Thymus (tissue), 14 donors: ENCODE measurements at places on chromosomes 7 and 10. TPM values are rescaled to one million over a fixed set of nuclear protein-coding genes. Genes with fewer than 3 reads are reported as not detected.

DNA sequence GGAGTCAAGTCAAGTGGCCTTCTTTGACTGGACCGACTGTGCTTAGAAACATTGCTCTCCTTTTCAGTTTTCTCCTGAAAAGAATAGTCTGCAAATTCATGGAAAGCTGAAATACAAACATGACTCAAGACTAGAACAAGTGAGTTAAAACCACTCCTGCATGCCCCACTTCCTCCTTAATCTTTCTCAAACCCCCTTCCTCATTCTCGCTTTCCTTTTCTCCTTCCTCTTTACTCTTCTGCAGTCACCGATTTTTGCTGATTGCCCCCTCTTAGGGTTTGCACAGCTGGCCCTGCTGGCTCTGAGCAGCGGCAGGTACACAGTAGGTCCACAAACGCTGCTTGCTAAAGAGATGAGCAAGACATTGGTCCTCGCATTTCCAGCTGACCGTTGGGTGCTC, 34.8 kb upstream of the MKI67 start:
- H3K4me1 ChIP-seq: peaks cover 5% of the 10 kb centered on the region
- no peak overlapping the region for H3K4me3 ChIP-seq
- no peaks in the 10 kb centered on the region for H3K36me3 ChIP-seq
- no peak overlapping the region for H3K27ac ChIP-seq
- no peak for DNase-seq

DNA sequence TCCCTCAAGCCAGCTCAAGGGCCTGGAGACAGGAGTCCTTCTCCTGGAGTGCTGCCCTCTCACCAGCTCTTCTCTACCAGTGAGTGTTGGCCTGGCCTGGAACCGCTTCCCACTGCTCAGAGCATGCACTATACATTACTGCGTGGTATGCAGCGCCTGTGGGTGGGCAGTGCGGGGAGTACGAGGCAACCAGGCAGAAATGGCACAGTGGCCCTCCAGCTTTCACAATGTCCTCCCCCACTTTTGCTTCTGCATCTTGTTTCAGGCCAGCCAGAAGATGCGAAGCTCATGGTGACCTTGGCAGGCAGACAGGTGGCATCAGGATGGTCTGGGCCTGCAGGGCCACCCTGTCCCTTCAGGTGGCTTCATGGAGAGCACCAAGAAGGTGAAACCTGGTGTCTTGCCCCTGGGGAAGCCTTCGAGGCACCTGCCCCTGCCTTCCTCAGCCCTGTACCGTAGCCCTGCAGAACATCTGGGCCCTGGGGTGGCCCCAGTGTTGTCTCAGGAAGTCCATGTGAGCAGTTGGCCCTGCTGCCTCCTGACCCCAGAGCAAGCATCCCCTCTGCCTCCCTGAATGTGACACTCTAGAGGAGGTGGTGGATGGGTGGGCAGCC, 35.8 kb downstream of the RASGEF1A start:
- no peak for DNase-seq
- peaks cover 25% of the 10 kb centered on the region for H3K4me1 ChIP-seq
- H3K27ac ChIP-seq: peak overlapping the region; percentile 62
- H3K36me3 ChIP-seq: no peaks in the 10 kb centered on the region
- no peak overlapping the region for H3K4me3 ChIP-seq

DNA sequence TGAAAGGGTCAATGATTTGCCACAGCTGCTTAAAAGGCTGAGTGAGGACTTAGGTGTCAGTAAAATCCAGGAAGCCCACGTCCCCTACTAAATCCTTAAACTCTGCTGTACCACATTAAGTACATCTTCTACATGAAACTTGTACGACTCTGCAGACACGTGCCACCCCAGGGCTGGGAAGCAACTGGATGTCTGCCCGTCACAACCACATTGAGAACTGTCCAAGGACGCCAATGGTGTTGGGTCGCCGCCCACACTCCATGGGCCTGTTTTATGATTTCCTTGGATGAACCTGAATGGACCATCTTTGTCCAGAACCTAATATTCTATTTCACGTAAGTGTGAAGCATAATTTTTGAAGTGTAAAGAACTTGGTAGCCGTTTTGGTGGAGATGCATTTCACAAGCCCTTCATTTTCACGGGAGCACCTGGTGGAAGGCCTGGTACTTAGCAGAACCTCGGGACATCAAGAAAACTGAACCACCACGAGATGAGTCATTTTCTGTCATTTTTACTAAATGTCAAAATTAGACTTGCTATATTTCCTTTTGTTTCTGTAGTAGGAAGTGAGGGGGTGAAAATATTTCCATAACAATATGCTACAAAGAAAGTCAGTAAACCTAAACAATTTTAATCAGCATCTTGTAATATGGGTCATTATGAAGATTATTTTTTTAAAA, 134.9 kb downstream of the SFMBT2 start:
- H3K4me3 ChIP-seq: no peak overlapping the region
- no peak overlapping the region for H3K27ac ChIP-seq
- H3K27me3 ChIP-seq: no peaks in the 10 kb centered on the region
- no peaks in the 10 kb centered on the region for H3K4me1 ChIP-seq
- no peaks in the 10 kb centered on the region for H3K36me3 ChIP-seq

DNA sequence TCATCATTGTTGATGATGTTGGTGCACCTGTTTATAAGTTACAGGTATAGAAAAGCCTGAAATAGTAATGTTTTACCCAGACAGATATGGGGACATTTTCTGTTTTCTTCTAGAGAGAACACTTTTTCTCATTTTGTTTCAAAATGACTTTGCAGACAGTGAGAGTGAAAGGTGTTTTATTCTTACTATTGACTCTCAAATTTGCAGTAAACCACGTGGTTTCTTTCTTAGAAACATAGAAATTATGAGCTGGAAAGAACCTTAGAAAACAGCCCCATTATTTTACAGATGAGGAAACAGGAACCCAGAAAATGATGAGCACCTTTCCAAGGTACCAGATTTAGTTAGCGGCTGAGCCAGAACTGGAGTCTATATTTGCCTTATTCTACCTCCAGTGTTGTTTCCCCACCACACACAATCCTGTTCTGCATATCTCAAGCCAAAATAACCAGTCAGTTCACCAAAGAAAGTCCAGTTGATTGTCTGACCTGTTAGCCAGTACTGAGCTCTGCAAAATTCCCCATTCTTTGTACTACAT, 138.9 kb upstream of the AHR start:
- no peaks in the 10 kb centered on the region for H3K27me3 ChIP-seq
- no peak overlapping the region for H3K27ac ChIP-seq
- no peaks in the 10 kb centered on the region for H3K4me1 ChIP-seq
- no peak overlapping the region for H3K4me3 ChIP-seq
- no peaks in the 10 kb centered on the region for H3K36me3 ChIP-seq

DNA sequence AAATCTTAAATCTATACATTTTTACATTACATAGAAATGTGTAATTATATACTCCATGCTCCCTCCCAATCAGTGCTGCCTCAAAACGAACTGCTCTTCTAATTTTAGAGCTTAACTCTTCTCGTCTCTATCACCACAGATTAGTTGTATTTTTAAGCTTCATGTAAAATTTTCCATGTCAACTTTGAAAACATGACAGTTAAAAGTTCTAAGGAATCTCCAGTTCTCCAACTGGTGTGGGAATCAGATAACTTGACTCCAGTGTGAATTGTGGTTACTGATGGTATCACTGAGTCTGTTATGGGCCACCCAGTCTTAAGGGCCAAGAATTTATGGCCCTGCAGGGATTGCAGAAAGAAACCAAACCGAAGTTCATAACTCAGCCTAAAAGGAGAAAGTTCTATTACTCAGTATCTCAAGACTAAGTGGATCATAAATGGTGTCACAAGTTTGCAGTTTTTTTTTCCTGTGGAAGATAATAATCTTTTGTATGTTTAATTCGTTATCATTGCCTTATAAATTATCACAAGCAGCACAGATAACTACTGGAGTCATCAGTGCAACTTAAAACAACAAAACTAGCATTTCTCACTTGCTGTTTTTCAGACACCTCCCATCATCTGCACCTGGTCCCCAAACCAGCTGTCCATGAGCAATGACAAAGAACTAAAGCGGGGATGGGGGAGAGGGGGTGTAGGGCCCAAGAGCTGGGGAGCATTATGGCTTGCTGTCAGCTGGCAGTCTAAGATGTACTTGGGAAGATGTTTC, 31.5 kb upstream of the KMT2E start:
- peak overlapping the region; percentile 98 for H3K27ac ChIP-seq
- no peaks in the 10 kb centered on the region for H3K27me3 ChIP-seq
- peaks cover 2% of the 10 kb centered on the region for H3K36me3 ChIP-seq
- peak overlapping the region; percentile 72 for H3K4me3 ChIP-seq

- H3K36me3 ChIP-seq: peaks cover 16% of the 10 kb centered on the region
- peaks cover 3% of the 10 kb centered on the region for H3K4me1 ChIP-seq
- DNase-seq: no peak
- no peaks in the 10 kb centered on the region for H3K27me3 ChIP-seq
- no peak overlapping the region for H3K27ac ChIP-seq
Observed at GRCh38 chr10:13627459-13628310, 40.9 kb downstream of the PRPF18 start.

DNA sequence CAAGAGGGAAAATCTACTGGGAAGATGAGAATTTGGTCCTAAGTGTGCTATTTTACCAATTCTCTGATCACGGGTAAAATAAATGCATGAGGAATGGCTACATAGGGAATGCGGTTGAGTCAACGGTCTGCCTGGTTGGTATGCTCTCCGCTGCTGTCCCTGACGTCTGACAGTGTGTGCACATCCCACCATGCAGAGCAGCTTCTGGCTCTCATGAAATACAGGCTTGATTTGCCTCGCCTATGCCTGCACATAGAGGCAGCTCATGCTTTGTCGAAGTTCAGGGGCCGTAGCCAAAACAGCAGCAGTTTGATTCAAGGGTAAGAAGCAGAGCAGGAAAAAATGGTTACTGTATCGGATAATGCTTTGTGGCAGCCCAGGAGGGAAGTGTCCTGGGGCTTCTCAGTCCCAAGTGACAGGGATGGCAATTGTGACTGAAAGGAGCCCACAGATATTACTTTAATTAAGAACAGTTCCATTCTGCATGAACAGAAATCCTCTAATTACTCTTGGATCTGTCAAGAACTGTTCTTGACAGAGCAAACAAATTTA, 268.4 kb upstream of the SLC26A5 start:
- DNase-seq: no peak
- no peaks in the 10 kb centered on the region for H3K4me1 ChIP-seq
- H3K4me3 ChIP-seq: no peak overlapping the region
- H3K27me3 ChIP-seq: no peaks in the 10 kb centered on the region

DNA sequence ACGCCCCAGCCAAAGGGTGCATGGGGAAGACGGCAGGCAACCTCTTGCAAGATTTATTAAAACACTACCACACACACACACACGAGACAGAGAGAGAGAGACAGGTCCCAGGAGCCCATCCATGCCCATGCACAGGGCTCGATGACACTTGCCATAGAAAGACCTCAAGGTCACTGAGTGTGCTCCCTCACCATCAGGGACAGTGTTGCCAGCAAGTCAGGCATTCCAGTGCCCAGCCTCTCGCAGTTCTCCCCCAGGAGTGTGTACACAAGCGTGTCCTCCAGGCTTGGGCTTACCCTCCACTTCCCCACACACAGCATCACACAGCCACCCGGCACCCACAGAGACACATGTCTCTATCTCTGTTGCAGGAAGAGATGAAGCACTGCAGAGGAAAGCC, 46.8 kb upstream of the SLF2 start:
- H3K36me3 ChIP-seq: no peaks in the 10 kb centered on the region
- DNase-seq: no peak
- peaks cover 82% of the 10 kb centered on the region for H3K27me3 ChIP-seq
- H3K4me3 ChIP-seq: no peak overlapping the region

GRCh38 chr10:22816298-22816653, 101.9 kb upstream of the PIP4K2A start:
- DNase-seq: no peak
- H3K27me3 ChIP-seq: no peaks in the 10 kb centered on the region
- H3K4me3 ChIP-seq: no peak overlapping the region
- H3K36me3 ChIP-seq: no peaks in the 10 kb centered on the region

DNA sequence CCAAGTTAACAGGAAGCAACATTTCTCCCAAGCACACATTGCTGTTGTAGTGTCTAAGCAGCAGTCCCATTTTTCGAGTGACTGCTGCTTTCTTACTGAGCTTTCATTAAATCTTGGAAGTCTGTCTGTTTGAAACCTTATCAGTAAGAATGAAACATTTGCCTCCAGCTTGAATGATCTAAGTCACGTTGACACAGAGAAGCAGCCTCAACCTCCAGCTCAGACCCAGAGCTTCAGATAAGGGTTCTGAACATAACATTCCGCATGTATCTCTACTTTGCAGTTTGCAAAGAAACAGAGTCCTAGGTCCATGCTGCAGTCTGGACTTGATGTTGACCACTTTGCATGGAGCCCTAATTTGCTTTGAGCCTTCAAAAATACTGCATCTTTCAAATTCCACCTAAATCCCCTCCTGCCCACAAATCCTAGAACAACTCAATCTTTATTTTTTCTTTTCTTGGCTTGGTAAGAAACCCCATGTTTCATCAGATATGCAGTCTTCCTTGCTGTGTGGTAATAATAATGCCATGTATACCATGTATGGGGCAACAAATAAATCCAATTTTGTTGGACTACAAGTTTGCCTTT, 698.7 kb upstream of the IGFBP3 start:
- no peaks in the 10 kb centered on the region for H3K36me3 ChIP-seq
- no peaks in the 10 kb centered on the region for H3K27me3 ChIP-seq
- DNase-seq: no peak
- no peak overlapping the region for H3K27ac ChIP-seq

DNA sequence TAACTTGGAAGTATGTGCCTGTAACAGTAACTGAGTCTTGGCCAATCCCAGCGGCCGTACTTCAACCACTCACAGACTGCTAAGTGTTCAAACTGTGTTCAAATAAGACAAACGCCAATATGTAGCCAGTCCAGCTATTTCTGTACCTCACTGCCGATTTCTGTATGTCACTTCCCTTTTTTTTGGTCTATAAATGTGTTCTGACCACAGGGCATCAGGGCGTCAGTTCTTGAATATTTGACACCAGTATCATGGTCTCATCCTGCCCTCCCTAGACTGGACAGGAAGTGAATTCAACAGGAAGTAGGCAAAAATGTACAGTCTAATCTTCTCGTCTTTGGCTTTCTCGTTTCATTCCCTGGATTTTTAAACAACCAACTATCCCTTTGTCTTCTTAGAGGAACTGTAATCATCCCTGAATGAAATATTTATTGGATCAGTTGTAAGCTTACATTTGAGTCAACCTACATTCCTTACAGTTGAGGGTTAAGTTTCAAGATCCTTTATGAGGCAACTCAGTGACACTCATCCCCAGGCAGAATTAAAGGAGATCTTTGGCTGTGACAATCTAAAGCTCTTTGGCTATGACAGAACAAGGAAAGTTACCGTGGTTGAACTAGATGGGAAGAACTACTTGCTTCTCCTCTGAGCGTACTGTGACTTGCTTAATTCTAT, 232.7 kb downstream of the NSUN6 start:
- no peak overlapping the region for H3K4me3 ChIP-seq
- DNase-seq: no peak
- no peaks in the 10 kb centered on the region for H3K27me3 ChIP-seq

DNA sequence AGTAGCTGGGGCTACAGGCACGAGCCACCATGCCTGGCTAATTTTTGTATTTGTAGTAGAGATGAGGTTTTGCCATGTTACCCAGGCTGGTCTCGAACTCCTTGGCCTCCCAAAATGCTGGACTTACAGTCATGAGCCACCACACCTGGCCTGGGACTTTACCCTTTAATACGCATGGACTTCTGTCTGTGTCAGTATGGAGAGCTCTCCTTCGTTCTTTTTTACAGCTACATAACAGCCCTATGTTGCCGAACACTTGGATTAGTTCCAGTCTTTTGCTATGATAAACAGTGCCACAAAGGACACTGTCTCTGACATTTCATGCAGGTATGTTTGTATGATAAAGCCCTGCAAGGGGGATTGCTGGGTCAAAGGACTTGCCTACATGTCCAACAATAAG, 10.9 kb upstream of the OAT start:
- no peak overlapping the region for H3K27ac ChIP-seq
- no peak for DNase-seq
- no peaks in the 10 kb centered on the region for H3K4me1 ChIP-seq
- no peaks in the 10 kb centered on the region for H3K36me3 ChIP-seq
- no peak overlapping the region for H3K4me3 ChIP-seq

The ERVW-1 gene
- not detected for total RNA-seq

The LBX1 gene
- total RNA-seq: not detected

The CC2D2B gene
- total RNA-seq: 0.33 TPM

The EXOC6 gene
- 17.4 TPM for total RNA-seq

The PPP2R2D gene
- 32.3 TPM for total RNA-seq
